NCI-H187 (cell line): ENCODE measurements at places on chromosomes 4 and X.

DNA sequence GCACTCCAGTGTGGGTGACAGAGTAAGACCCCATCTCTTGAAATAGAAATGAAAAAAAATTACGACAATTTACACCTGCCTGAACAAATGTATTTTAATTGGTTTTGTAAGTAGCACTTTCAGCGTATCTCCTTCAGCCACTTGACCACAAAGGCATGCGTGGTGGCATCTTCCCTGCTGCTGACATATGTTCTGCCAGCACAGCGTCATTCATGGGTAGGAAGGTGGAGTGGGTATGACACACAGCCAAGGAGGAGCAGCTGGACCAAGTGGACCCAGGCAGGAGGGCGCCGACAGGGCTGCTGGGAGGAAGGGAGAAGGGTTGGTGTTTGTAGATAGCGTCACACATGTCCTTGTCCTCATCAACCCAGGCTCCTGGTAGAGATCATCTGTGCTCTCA, 28.6 kb upstream of the CLDN34 start:
- no peak for DNase-seq

GRCh38 chr4:88719381-88719780, 21.8 kb upstream of the NAP1L5 start:
- DNase-seq = no peak

DNA sequence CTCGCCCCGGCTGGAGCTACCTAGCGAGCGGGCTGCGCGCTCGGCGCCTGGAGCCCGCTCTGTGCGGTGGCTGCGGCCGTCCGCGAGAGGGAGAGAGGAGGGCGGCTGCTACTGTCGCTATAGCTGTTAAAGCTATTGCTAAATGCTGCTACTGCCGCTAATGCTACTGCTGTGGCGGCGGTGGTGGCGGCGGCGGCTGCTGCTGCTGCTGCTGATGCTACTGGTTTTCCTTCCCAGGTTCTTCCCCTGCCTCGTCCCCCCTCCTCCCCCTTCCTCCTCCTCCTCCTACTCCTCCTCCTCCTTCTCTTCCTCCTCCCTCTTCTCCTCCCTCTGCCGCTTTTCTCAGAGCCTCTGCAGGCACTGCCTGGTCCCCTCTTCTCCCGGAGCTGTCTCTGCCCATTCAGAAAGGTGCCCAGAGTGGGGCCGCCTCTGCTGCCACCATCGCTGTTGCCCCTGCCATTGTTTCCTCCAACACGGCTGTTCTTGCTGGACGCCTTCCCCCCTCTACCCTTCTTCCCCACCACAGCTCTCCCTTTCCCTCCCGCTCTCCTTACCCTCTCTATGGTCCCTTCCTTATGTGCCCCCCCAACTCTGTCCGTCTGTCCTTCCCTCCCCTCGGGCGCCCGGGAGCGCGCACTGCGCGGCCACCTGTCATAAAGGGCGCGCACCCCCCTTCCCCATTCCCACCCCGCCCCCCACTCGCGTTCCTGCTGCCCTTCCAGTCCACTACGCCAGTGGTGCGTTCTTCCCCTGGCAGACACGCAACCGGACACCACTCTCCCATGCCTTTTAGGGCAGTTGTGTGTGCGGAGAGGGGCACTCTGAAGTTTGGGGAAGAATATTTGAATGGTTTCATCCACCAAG, at the start of gene NEXMIF:
TSS of gene NEXMIF (minus strand) at position 228 of the 864 bp plus-strand sequence.
- DNase-seq = no peak

- DNase-seq = no peak
Observed at GRCh38 chr4:85603437-85604336, 128.7 kb downstream of the ARHGAP24 start.

GRCh38 chr4:174437324-174437723, 85.0 kb downstream of the HPGD start:
- no peak for DNase-seq

DNA sequence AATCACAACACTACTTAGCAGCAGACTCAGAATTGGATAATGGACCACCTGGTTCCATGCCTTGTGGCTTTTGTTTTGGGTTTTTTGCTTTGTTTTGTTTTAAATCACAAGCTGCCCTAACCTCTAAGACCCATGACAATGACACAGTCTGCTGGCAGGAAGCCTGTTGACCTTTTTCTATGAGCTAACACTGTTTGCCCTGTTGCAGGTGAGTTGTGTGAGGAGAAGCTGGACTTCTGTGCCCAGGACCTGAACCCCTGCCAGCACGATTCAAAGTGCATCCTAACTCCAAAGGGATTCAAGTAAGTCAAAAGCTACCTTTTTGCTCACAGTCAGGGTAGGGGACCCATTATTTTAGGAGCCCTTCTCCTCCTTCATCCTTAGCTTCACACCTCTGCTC, 110.8 kb upstream of the PACRGL start:
- no peak for DNase-seq

GRCh38 chr4:10173037-10173753, 56.6 kb upstream of the WDR1 start:
- DNase-seq = no peak

DNA sequence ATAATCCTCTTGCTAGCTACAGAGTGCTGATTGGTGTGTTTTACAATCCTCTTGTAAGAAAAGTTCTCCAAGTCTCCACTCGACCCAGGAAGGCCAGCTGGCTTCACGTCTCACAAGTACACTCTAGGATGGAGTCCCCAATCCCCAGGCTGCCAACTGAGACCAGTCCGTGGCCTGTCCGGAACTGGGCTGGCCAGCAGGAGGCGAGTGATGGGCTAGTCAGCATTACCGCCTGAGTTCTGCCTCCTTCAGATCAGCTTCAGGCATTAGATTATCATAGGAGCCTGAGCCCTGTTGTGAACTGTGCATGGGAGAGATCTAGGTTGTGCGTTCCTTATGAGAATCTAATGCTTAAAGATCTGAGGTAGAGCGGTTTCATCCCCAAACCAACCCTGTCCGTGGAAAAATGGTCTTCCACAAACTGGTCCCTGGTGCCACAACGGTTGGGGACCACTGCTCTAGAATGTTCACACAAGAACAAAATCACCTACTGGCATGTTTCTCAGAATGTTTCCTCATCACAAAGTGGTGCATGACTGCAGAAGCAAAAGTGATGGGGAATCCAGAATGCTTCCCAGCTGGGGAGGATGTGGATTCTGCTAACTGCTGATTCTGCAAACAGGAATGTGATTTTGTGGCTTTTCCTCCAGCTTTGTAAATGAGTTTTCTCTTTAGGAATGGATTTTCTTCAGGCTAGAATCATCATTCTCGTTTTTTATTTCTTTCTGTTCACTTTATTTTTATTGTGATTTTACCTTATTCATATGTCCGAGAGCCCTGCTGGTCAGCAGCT, 40.9 kb downstream of the SEPTIN11 start:
- DNase-seq = no peak

DNA sequence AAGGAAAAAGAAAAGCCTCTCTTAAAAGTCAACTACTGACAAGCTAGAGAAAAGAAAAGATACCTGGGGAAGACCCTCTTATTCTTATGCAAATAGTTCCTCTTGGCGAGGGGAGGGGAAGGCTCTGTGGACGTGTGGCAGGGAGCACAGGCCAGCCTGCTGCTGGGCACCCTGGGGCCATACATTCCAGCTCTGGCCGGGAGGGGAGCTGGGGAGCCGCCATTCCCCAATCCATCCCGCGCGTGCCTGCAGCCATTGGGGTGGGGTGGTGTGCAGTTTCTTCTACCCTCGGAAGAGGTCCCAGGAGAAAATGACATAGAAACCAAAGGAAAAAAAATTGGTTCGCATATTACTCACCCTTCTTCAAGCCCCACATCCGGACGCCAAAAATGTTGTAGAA, 1496.4 kb downstream of the RPA4 start:
- DNase-seq = no peak

DNA sequence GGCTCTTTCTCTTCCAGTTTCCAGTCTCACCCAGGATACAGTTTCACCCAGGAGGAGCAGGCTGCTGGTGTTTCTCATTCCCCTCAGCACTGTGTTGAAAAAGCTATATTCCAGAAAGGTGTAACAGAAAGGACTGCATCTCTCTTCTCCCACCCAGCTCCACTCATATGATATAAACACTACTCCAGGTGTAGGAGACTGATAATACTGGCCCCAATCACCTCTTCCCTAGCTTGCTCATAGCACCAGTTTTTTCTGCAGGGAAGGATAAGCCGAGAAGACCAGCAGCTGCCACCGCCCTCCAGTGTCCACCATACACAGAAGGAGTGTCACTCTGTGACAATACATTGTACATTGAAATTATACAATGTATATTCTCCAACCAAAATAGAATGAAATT, 105.5 kb upstream of the STK26 start:
- DNase-seq = no peak

DNA sequence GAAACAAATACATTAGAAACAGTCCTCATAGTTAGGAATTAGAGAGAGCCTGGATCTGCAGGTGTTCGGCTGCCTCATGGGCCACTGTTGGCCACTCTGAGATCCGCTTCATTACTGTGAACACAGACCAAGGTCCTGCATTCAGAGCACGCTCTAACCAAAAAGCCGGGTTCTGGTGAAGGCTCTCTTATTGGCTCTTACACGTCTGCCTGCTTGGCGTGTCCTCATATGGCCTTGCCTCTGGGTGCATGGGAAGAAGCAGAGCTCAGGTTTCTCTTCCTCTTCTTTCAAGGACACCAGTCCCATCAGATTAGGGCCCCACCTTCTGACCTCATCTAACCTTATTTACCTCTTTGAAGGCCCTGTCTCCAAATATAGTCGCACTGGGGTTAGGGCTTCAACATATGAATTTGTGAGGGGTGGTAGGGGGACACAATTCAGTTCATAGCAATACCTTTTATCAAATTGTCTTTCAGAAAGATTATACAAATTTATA, 37.1 kb upstream of the ELF2 start:
- DNase-seq = peak; percentile 2

GRCh38 chr4:166896254-166896653, 338.0 kb downstream of the SPOCK3 start:
- no peak for DNase-seq
